ENCODE measurements at places on chromosomes 2 and 18. TPM values are rescaled to one million over a fixed set of nuclear protein-coding genes. Genes with fewer than 3 reads are reported as not detected.

The DES gene
- 130 TPM for total RNA-seq

The RNU2-63P gene
- total RNA-seq: not detected

The INHBB gene
- 3.5 TPM for total RNA-seq

The CDC42EP3 gene
- total RNA-seq: 57.4 TPM

The MAPK4 gene
- 14.2 TPM for total RNA-seq

The SP5 gene
- not detected for total RNA-seq

DNA sequence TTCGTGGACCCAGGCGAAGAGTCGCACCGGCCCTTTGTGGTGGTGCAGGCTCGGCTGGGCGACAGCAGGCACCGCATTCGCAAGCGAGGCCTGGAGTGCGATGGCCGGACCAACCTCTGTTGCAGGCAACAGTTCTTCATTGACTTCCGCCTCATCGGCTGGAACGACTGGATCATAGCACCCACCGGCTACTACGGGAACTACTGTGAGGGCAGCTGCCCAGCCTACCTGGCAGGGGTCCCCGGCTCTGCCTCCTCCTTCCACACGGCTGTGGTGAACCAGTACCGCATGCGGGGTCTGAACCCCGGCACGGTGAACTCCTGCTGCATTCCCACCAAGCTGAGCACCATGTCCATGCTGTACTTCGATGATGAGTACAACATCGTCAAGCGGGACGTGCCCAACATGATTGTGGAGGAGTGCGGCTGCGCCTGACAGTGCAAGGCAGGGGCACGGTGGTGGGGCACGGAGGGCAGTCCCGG, 3.5 kb downstream of the INHBB start:
- no peaks in the 10 kb centered on the region for H3K27me3 ChIP-seq
- H3K36me3 ChIP-seq: no peaks in the 10 kb centered on the region
- peaks cover 4% of the 10 kb centered on the region for H3K4me1 ChIP-seq
- H3K4me3 ChIP-seq: no peak overlapping the region

DNA sequence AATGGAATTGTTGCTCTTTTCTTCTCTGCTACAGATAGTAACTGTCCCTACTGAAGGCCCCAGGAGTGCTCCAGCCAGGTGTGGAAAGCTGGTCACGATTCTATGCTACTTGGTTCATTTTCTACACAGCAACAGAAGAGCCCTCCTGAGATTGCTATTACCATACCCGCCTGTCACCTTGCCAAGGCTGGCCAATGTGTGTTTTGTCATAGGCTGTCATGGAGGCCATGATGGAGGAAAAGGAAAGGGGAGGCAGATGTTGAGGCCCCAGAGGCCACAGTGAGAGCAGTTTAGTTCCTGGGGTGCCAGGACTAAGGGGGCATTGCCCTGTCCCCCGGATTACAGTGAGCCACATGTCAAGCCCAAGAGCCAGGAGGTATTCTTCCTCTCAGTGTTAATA, 952 bp downstream of the ELMOD3 start:
- H3K36me3 ChIP-seq: no peaks in the 10 kb centered on the region
- no peaks in the 10 kb centered on the region for H3K4me1 ChIP-seq
- no peak for DNase-seq
- no peaks in the 10 kb centered on the region for H3K27me3 ChIP-seq
- H3K27ac ChIP-seq: no peak overlapping the region
- H3K4me3 ChIP-seq: peak overlapping the region; percentile 73

GRCh38 chr2:219878516-219878915, 251.1 kb downstream of the SLC4A3 start:
- H3K27ac ChIP-seq: no peak overlapping the region
- DNase-seq: no peak
- H3K4me1 ChIP-seq: no peaks in the 10 kb centered on the region
- no peaks in the 10 kb centered on the region for H3K27me3 ChIP-seq
- H3K4me3 ChIP-seq: no peak overlapping the region
- no peaks in the 10 kb centered on the region for H3K36me3 ChIP-seq

DNA sequence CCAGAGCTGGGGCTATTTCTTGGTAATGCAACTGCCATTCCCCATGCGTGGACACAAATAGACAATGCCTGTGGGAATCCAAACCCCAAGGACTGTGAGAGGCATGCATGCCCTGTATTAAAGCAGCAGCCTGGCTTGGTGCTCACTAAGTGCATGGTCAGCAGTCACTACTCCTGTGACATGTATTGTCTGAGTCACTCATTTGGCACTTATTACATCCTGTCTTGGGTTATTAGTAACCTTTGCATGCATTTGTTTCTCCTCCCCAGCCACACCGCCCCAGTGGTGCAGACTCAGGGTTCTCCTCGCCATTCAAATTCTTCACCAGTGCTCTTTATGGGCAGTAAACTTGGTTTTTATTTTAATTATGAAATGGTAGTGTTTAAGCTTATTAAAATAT, 30.2 kb downstream of the PRKCE start:
- H3K4me1 ChIP-seq: no peaks in the 10 kb centered on the region
- DNase-seq: no peak
- H3K27ac ChIP-seq: no peak overlapping the region
- H3K27me3 ChIP-seq: no peaks in the 10 kb centered on the region
- H3K36me3 ChIP-seq: no peaks in the 10 kb centered on the region

- no peaks in the 10 kb centered on the region for H3K36me3 ChIP-seq
- no peaks in the 10 kb centered on the region for H3K27me3 ChIP-seq
- H3K4me1 ChIP-seq: peaks cover 3% of the 10 kb centered on the region
- H3K4me3 ChIP-seq: peak overlapping the region; percentile 91
These were observed 604 bp downstream of the COQ10B start for GRCh38 chr2:197453914-197454398.

GRCh38 chr2:32773448-32773808, 145.6 kb downstream of the TTC27 start:
- H3K4me1 ChIP-seq: no peaks in the 10 kb centered on the region
- no peak overlapping the region for H3K27ac ChIP-seq
- H3K4me3 ChIP-seq: no peak overlapping the region
- no peaks in the 10 kb centered on the region for H3K27me3 ChIP-seq
- no peaks in the 10 kb centered on the region for H3K36me3 ChIP-seq

- DNase-seq: no peak
- H3K4me1 ChIP-seq: no peaks in the 10 kb centered on the region
- no peaks in the 10 kb centered on the region for H3K27me3 ChIP-seq
- no peak overlapping the region for H3K27ac ChIP-seq
- H3K4me3 ChIP-seq: no peak overlapping the region
- no peaks in the 10 kb centered on the region for H3K36me3 ChIP-seq
These were observed 324.0 kb downstream of the GALNT13 start for GRCh38 chr2:154195644-154196195.

- no peak for DNase-seq
- no peak overlapping the region for H3K4me3 ChIP-seq
- no peaks in the 10 kb centered on the region for H3K36me3 ChIP-seq
- no peaks in the 10 kb centered on the region for H3K27me3 ChIP-seq
- H3K4me1 ChIP-seq: peaks cover 22% of the 10 kb centered on the region
These were observed 2.1 kb upstream of the MOCOS start for GRCh38 chr18:36185157-36185556.

- H3K4me1 ChIP-seq: peaks cover 6% of the 10 kb centered on the region
- H3K4me3 ChIP-seq: no peak overlapping the region
- DNase-seq: no peak
- H3K27ac ChIP-seq: no peak overlapping the region
- no peaks in the 10 kb centered on the region for H3K36me3 ChIP-seq
These were observed 110.2 kb downstream of the RNF144A start for GRCh38 chr2:7027411-7027810.

DNA sequence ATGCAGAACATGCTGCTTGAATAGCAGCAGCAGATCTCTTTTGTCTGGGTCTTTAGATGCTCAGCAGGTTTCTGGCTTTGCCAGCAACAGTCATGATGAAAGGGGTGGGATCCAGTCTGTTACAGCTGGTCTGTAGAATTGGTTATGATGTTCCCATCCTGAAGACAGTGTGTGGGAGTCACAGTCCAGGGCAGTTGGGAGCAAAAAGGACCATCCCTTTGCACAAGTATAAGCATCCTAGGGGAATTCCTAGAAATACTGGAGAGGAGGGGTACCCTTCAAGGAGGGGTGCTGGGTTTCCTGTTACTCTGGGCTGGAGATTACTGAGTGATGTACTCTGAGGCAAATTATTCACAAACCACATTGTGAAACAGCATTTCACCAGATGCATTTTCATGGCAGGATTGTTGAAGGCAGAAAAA, 119.9 kb upstream of the RND3 start:
- no peaks in the 10 kb centered on the region for H3K27me3 ChIP-seq
- H3K4me3 ChIP-seq: no peak overlapping the region
- H3K27ac ChIP-seq: no peak overlapping the region
- H3K4me1 ChIP-seq: peaks cover 3% of the 10 kb centered on the region
- H3K36me3 ChIP-seq: no peaks in the 10 kb centered on the region

DNA sequence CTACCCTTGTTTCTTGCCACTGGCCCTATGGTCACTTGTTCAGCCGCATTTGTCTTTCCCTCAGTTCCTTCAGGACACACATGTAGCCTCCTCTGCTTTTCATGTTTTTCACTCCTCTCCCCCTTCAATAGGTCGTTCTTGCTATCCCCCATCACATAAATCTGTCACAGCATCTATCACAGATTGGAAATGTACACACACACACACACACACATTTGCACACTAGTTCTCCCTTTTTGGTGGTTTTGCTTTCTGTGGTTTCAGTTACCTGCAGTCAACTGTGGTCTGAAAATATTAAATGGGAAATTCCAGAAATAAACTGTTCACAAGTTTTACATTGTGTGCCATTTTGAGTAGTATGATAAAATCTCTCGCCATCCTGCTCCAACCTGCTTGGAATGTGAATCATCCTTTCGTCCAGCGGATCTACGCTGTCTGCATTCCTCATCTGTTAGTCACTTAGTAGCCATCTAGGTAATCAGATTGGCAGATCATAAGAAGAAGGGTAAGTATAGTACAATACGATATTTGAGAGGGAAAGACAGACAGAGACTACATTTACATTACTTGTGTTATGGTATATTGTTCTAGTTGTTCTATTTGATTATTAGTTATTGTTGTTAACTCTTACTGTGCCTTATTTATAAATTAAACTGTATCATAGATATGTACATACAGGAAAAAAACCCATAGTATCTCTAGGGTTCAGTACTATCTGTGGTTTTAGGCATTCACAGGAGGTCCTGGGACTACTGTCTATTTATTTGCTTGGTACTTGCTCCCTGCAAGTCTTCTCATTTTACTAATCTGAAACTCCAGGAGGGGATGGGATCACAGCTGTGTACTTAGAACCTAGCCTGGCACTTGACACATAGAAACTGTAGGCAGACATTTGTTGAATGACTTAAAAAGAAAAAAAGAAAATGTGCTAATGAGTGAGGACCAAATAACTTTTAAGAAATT, 86.1 kb upstream of the PNPT1 start:
- no peak for DNase-seq
- no peak overlapping the region for H3K27ac ChIP-seq
- H3K4me3 ChIP-seq: no peak overlapping the region
- H3K4me1 ChIP-seq: no peaks in the 10 kb centered on the region
- no peaks in the 10 kb centered on the region for H3K27me3 ChIP-seq

GRCh38 chr2:238287737-238288649, at the start of gene PER2:
Gene PER2 (minus strand): TSS chr2:238288610. CDS start chr2:238277936, 10,674 bp downstream.
- H3K4me3 ChIP-seq: peak within 1 kb of the TSS; percentile 90
- peak within 1 kb of the TSS; percentile 88 for H3K27ac ChIP-seq
- no peaks in the 10 kb centered on the region for H3K36me3 ChIP-seq
- peaks cover 10% of the 10 kb centered on the region for H3K4me1 ChIP-seq
- H3K27me3 ChIP-seq: no peaks in the 10 kb centered on the region

- no peak overlapping the region for H3K27ac ChIP-seq
- no peak for DNase-seq
- no peak overlapping the region for H3K4me3 ChIP-seq
- H3K36me3 ChIP-seq: no peaks in the 10 kb centered on the region
- no peaks in the 10 kb centered on the region for H3K27me3 ChIP-seq
- H3K4me1 ChIP-seq: no peaks in the 10 kb centered on the region
These were observed 652.2 kb downstream of the LRRTM4 start for GRCh38 chr2:76870011-76870410.

GRCh38 chr2:12536976-12537375, 179.8 kb upstream of the TRIB2 start:
- H3K27me3 ChIP-seq: no peaks in the 10 kb centered on the region
- peaks cover 3% of the 10 kb centered on the region for H3K4me1 ChIP-seq
- H3K36me3 ChIP-seq: no peaks in the 10 kb centered on the region
- no peak for DNase-seq
- H3K4me3 ChIP-seq: no peak overlapping the region

All from ovary (tissue), 10 donors.